HuH-7.5 (cell line): ENCODE measurements at places on chromosomes 7 and 10.

DNA sequence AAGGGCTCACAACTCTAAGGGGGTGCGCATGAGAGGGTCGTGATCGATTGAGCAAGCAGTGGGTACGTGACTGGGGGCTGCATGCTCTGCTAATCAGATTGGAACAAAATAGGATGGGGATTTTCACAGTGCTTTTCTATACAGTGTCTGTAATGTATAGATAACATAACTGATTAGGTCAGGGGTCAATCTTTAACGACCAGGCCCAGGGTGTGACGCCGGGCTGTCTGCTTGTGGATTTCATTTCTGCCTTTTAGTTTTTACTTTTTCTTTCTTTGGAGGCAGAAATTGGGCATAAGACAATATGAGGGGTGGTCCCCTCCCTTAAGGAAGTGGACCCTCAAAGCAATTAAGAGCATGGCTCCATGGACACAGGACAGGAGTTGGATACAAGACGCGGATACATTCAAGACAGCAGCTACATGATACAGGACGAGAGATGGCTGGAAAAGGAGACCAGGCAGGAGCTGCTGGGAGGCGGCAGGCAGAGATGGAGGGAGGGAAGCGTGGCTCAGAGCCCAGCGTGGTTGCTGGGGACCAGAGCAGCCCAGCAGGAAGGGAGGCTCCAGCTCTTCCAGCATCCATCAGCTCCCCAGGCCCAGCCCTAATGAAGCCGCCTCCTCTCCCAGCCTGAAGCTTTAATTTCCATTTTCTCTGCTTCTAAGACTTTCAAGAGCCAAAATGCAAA is 31.6 kb downstream of the GSDME start:
- DNase-seq: no peak

DNA sequence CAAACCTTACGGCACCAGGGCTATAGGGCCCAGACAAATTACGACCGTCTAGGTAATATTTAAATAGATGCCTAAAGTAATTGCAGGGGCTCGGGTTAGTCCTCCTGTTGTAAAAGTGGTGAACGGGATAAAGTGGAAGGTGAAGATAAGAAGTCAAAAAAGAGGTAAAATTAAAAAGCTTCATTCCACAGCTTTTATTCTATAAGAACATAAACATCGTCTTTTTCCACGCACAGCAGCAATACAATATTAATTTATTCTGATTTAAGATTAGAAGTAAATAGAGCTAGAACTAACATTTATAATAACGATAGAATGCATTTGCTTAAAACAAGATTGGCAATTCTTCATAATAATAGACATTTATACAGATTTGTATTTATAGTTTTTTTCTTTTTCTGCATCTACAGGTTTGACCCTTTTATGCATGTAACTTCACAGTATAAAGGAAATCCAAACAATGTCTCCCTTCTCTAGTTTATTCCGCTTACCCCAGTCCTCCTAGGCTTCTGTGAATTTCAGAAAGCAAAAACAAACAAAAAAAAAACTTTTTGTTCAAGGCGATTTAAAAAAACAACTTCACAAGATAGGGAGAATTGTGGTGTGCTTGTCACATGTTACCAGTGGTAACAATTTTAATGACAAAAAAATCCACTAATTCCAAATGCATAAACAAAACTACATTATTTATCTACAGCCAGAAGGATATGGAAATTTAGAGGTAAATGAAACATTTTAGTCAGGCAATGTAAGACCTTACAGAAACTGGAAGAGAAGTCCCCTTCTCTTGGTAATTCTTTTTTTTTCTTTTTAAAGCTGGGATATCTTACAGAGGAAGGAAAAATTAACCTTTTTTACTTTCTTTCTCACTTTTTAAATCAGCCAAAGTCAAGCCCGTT is 3.4 kb downstream of the HOXA10 start:
- DNase-seq: no peak

GRCh38 chr7:111090846-111091245 is at the start of gene LRRN3:
TSS of gene LRRN3 (plus strand) at chr7:111091127. CDS start at chr7:111122773, 31,646 bp downstream.
- DNase-seq: no peak

- no peak for DNase-seq
Observed at GRCh38 chr10:13613519-13613918, 26.8 kb downstream of the PRPF18 start.

DNA sequence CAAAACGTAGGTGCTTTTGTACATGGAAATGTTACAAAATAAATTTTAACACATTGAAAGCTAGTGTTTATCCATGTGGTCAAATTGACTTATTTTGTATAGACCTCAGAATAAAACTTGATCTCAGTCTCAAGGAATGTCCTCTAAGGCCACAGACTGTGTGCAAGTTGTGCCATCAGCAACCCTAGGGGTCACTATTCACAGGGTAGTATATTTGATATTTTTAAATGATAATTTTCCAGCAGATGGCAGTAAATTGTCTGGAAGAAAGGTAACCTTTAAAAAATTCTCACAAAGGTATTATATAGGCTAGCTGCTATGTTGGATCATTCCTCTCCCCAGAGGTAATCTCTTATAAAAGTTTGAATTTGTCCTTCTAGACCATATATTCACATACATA is 12.9 kb upstream of the SNX10 start:
- no peak for DNase-seq

GRCh38 chr10:113825791-113826190 is 28.1 kb downstream of the DCLRE1A start:
- no peak for DNase-seq

- no peak for DNase-seq
Observed at GRCh38 chr10:49023071-49023470, 83.4 kb upstream of the LRRC18 start.

DNA sequence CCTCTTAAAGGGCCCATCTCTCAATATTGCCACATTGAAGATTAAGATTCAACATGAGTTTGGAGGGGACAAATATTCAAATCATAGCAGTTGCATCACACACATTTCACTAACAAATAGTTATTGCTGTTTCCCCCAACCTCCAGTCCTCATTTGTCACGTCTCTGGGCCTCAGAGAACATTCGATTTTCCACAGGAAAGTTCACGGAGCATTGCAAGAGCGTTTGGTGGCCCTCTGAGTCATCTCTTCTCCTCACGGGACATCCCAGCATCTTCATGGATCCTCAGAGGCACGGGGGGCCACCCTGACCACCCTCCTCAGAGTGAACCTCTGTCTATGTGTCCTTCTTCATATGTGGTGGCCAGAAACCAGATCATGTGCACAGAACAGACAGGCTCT is 50.3 kb upstream of the CHST15 start:
- no peak for DNase-seq

- DNase-seq: no peak
Observed at GRCh38 chr7:151723321-151723720, 153.6 kb downstream of the PRKAG2 start.

DNA sequence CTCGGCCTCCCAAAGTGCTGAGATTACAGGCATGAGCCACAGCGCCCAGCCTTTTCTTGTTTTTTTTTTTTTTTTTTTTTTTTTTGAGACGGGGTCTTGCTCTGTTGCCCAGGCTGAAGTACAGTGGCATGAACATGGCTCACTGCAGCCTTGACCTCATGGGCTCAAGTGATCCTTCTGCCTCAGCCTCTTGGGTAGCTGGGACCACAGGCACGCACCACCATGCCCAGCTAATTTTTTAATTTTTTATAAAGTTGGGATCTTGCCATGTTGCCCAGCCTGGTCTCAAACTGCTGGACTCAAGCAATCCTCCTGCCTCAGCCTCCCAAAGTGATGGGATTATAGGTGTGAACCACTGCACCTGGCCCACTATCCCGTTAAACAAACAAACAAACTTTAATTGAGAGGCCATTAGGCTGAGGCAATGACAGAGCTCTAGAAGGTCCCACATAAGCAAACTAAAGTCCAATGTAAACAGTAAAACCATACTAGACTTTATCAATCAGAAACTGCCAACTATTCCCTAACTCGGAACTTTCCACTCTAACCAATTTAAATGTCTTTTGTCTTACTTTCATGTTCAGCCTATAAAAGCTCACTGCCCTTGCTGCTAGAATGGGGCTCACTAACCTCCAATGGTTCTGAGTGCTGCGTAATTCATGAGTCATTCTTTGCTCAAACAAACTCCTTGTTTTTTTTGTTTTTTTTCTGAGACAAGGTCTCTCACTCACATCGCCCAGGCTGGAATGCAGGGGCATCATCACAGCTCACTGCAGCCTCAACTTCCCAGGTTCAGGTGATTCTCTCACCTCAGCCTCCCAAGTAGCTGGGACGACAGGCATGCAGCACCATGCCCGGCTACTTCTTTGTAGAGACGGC is 1.9 kb downstream of the DHX32 start:
- DNase-seq: no peak

GRCh38 chr10:87850742-87851205 is 12.6 kb downstream of the KLLN start:
- DNase-seq: no peak

GRCh38 chr10:103504181-103504783 is 10.8 kb downstream of the NEURL1 start:
- DNase-seq: peak; percentile 52

DNA sequence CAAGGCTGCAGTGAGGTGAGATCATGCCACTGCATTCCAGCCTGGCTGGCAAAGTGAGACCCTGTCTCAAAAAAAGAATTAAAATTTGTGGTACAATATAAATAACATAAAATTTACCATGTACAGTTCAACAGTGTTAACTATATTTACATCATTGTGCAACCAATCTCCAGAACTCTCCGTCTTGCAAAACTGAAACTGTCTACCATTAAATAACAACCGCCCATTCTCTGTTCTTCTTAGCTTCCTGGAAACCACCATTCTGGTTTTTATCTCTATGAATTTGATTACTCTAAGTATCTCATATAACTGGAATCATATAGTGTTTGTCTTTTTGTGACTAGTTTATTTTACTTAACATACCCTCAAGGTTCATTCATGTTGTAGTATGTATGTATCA is 167.6 kb downstream of the AUTS2 start:
- DNase-seq: no peak

DNA sequence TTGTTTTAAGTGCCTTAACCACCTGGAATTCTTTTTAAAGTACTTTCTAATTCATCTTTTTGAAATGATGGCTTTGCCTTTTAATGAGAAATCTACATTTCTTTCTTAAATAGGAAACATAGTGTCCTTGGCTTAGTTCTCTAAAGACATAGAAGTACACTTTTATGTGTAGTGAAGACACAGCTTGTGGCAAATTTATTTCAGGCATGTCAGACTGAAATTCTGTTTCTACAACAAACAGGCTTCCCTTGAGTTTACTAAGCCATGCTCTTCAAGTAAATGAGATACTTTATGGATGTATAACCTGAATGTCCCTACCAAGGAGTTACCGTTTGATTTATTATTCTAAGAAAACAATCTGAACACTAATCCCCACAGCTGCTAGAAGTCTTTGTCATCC is 136.9 kb upstream of the MAGI2 start:
- no peak for DNase-seq

DNA sequence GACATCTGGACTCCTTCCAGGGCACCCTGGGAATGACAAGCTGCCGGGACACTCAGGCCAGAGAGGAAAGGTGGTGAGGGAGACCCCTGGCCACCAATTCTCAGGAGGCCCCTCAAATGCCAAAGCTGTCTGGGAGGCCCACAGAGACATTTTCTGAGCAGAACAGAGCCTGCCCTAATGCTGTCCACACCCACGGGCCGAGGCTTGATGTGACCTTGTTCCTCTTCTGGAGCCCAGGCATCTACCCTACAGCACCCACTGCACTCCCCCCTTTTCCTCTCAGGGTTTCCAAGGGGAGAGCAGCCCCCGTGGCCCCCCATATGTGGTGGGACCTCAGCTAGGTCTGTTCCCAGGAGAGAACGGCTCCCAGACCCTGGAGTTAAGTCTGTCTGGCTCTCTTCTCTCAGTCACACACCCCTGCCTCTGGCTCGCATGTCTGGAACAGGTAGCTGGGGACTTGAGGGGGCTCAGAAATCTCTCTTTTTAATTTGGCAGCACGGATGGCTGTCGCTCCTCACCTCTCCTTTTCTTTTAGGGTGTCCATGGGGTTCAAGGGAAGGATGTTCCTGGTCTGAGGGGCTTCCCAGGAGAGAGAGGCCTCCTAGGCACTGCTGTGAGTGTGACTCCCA is 16.8 kb upstream of the VOPP1 start:
- DNase-seq: no peak

DNA sequence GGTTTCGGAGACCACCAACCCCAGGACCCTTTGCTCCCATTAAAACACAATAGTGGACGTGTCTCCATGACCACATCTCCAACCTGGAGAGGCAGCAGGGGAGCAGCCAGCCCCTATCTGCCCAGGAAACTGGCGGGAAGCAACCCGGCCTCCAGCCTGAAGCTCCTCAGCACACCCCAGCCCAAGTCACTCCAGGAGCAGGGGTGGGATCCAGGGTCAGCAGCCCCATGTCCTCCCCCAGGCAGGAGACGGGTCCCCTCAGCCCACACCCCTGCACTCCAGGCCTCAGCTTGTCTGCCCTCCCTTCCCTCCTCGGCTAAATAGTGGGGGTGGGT is 601 bp downstream of the ADAM8 start:
- no peak for DNase-seq

GRCh38 chr7:76358481-76359110 is at the start of gene YWHAG:
TSS of gene YWHAG (minus strand) at chr7:76358991. CDS start at chr7:76358808, 183 bp downstream.
- DNase-seq: peak; percentile 52

- DNase-seq: no peak
Observed at GRCh38 chr7:14954035-14954434, 51.5 kb upstream of the DGKB start.

GRCh38 chr10:110376021-110376766 is 71.5 kb upstream of the SMNDC1 start:
- DNase-seq: peak; percentile 53

DNA sequence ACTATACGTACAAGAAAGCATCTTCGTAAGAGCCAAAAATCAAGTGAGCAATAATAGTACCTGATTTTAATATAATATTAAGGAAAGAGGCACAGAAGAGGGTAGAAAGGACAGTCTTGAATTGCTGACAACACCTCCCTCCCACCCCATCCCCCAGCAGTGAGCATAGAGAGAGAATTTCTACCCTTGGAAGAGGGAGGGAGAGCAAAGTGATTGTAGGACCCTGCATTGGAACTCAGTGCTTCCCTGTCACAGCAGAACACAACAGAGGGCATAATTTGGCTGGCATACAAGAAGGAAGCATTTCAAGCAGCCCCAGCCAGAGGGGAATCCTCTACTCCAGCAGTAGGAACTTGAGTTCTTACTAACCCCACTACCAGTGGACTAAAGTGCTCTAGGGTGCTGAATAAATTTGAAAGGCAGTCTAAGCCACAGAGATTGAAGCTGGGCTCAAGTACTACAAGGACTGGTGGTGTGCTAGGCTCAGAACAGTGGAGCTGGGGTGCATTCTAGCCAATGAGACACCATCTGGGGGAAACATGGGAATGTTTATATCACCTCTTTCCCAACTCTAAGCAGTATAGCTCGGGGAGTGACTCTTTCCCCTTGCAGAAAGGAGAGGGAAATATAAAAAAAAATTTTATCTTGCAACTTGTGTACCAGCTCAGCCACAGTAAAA is 44.2 kb downstream of the PCLO start:
- DNase-seq: no peak

DNA sequence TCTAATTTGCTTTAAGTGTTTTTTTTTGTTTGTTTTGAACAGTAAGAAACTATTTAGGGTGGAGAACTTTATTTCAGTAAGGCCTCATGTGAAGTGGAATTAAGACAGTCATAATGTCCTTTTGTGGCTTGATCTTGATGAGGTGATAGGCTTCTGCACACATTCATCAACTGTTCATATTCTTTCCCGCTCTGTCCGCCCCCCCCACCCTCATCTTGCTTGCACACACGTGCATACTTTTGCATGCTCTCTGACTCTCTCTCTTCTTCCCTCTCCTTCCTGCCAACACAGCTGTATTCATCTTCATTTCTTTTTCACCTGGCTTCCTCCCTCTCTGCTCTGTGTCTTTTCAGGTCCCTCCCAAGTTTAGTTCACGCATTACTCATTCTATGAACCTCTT is 429.6 kb downstream of the AUTS2 start:
- no peak for DNase-seq

GRCh38 chr7:33614357-33615117 is 290.8 kb upstream of the BMPER start:
- DNase-seq: no peak
